Stimulated activated CD8-positive, alpha-beta memory T cell treated with anti-CD3 and anti-CD28 coated beads, Interleukin-15, amount 100 ng/mL, for 1 hour (primary cell): ENCODE measurements at places on chromosomes 7 and 10.

DNA sequence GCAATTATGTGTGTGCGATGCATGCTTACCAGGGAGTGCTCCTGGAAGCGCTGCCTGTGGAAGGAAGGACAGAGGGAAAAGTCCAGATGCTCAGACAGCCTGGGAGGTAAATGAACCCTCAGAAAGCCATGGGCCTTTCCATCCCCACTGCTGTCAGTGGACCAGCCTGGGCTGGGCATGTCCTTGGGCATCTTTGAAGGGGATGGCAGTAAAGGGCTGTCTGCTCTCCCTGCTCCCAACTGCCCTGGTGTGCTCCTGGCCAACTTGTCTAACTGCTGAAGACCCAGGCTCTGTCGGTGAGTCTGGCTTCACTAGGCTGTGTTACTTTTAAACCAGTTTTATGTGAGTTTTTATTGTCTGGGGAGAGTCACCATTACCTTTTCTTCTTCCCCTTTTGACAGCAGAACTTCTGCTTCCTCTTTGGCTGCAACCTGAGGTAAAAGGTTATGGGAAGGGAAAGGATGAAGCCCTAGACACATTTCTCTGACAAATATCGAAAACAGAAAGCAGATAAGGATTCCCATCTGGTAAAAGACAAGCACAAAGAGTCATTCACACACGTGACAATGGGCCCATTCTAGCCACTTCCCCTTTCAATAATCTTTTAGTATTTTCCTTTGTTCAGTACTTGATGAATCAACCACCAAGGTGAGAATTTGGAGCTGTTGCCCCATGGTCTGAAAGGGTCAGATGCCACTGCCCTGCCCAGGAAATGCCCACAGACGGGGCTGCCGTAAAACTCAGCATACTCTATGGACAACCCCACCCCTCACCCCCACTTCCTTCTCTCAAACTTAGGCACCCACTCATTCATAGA lies 27.6 kb upstream of the PIK3AP1 start:
- no peak for DNase-seq

DNA sequence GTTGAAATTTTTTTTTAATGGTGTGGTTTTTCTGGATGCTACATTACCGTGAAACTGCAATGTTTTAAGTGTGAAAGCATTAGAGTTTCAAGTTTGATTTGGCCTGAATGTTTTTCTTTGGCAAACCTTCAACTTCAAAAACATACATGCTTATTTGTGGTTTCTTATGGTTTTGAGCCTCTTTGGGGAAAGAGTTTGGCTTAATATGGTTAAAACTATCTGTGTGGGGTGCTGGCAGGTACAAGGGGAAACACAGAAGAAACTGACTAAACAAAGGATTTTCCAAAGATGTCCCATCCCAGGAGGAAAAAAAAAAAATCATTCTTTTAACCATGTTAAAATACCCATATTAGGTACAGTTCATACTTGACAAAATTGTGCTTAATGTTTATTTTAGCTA lies 121.1 kb downstream of the HGF start:
- DNase-seq: no peak

DNA sequence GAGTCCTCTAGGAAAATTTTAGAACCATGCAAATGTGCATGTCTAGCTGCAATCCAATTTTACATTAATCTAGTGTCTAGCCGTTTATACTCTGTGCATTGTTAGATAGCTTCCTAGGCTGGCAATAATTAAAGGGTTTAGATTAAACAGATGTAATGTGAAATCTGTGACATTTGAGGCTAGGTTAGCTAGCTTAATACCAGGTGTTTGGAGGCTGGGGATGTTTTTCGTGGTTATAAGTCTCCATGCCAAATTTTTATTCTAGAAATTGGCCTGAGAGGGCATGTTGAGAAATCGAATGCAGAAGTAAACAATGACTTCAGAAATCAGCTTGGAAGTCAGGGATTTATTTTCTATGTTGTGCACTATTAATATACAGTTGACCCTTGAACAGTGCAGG lies 94.2 kb downstream of the ST7 start:
- DNase-seq: no peak

GRCh38 chr7:30168835-30169573 lies 34.2 kb downstream of the MTURN start:
- no peak for DNase-seq

DNA sequence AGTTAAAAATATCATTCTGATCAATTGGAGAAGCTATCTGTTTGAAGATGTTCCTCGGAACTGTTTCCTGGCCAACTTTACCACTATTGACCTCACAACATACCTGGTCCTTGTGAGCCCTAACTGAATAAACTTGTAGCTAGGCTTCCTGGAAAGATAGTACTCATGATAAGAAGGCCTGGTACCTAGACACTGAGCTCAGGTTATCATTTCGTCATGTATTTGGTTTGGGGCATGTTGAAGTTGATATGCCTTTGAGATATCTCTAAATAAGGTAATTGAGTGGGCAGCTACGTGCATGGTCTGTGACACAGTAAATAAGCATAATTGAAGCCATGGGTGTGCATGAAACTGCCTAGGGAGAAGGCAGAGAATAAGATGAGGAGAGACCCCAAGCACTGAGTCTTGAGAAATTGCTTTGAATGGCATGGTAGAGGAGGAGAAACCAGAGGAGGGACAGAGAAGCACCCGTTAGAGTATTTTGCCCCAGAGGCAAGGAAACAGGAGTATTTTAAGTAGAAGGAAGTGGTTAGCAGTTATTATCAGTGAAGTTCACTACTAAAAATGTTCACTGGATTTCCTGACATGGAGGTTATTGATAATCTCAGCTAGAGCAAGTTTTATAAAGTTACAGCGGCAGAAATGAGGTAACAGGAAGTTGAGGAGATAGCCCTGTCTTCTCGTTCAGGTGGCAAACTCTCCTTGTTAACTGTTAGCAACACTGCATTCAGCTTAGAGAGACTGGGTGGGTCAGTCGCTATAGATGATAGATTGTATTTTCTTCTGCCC lies 55.6 kb downstream of the CC2D2B start:
- no peak for DNase-seq

GRCh38 chr10:35822316-35822715 lies 180.2 kb upstream of the FZD8 start:
- no peak for DNase-seq

DNA sequence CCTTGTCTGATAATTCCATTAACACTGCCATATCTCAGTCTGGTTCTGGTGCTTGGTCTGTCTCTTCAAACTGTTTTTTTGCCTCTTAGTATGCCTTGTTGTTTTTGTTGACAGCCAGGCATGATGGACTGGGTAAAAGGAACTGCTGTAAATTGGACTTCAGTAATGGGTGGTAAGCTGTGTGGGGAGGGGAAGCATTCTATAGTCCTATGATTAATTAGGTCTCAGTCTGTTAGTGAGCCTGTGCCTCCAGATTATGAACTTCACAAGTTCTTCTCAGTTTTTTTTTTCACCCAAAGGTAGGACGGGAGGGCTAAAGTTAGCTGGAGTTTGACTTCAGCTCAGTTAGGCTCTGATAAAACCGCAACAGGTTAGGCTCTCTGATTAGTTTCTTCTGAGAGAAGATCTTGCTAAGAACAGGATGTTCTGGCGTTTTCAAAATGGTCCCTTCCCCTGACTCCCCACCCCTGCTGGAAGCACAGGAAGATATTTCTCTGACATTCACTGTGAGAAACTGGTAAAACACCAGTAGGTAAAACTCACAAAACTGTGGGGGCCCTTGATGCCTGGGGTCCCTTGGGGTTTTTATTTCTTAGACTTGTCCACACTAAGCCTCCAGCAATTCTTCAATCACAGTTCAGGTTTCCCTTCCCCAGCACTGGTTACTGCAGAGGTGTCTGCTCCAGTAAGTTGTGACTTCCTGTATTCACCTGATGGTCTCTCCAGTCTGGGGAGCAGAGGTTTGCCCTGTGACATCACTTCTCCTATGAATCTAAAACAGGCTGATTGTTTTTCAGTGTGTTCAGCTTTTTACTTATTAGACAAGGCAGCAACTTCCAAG lies 43.3 kb upstream of the CCDC71L start:
- no peak for DNase-seq

- no peak for DNase-seq
These were observed 117.3 kb upstream of the PALS2 start for GRCh38 chr7:24455813-24456525.

- no peak for DNase-seq
These were observed 77.5 kb upstream of the CACUL1 start for GRCh38 chr10:118832241-118832651.

DNA sequence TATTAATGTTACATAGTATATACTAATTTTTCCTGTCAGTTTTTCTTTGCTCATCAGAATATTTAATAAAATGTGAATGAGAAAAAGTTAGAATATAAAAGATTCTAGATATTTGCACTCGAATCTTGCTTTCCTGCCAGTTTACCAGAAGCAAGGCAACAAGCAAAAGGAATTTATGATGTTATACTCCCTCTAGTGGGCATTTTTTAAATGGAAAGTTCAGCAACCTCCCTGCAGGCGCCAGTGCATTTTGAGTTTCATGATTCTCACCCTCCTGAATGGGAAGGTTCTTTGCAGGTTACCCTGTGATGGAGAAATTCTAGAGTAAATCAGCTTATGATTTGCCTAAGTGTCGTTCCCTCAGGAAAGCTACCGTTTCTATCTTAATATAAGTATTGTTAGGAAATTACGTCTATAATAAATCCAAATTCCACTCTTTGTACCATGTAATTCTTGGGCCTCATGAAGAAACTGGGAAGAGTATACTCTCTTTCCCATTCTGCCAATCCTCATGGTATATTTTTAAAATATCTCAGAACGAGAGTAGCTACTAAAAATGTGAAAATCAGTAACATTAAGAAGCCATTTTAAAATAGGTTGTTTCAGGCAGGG lies 350.0 kb downstream of the CRPPA start:
- no peak for DNase-seq

GRCh38 chr10:131480861-131481260 lies 169.3 kb upstream of the TCERG1L start:
- DNase-seq: no peak

- no peak for DNase-seq
These were observed 77.6 kb downstream of the DENND2A start for GRCh38 chr7:140562926-140563481.

DNA sequence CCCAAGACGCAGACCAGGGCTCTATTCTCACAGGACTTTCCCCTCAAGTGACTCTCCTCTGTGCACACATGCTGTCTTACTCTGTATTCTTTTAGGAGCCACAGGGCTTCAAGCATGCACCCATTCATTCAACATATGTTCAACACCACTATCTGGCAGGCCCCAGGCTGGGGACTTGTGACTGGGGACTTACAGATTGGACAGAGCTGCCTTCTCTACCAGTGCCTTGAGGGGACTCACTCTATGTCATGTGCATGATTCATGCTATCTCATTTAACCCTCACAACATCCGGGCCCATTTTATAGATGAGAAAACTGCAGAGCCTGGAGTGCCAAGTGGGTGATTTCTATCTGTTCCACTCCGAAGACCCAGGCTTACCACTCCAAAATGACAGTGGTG lies 34.3 kb downstream of the MYL10 start:
- DNase-seq: no peak

DNA sequence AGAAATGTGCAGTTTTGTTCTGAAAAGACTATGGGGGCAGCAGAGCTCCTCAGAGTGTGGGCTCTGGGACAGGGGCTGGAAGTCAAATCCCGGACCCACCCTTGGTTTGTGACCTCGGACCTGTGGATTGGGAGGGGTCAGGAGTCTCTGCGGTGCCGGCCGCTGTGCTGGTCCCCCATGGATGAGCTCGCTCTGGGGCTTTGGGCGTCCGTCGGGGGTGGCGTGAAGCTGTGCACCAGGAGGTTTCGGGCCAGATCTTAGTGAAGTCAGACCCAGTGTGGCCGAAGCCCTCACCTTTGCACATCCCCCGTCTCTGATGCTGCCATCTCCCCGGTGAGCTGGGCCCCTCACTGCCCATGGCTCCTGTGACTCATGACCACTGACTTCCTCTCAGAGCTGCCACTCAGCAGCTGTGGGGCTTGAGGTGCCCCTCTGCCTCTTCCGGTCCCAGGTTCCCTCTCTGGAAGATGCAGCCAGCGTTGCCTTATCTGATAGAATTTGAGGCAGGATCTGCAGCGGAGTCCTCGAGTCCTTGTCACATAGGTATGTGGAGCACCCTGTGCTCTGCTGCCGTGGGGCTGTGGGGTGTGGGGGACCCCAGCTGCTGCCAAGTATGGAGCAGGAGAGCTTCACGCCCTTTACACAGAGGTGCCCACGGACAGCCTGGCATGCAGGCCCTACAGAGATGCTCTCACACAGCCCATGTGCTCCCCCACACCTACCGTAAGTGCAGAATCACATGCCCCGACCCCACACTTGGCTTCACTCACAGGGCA lies 11.4 kb upstream of the SCART1 start:
- no peak for DNase-seq

- DNase-seq: no peak
These were observed 153.3 kb downstream of the STK31 start for GRCh38 chr7:23863209-23863787.

DNA sequence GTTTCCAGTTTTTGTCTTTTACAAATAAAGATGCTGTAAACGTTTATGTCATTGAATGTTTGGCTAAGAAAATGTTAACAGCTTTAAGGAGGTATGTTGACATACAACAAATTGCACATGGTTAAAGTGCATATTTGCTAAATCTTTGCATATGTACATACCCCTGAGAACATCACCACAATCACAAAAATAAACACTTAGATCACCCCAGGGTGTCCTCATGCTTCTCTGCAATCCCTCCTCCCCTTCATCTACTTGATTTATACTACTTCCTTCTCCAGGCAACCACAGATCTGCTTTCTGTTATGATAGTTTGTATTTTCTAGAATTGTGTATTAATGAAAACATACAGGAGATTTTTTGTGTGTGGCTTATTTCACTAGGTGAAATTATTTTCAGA lies 209.5 kb downstream of the GLRX3 start:
- no peak for DNase-seq

- DNase-seq: no peak
These were observed 52.5 kb downstream of the DGKB start for GRCh38 chr7:14850039-14850438.

DNA sequence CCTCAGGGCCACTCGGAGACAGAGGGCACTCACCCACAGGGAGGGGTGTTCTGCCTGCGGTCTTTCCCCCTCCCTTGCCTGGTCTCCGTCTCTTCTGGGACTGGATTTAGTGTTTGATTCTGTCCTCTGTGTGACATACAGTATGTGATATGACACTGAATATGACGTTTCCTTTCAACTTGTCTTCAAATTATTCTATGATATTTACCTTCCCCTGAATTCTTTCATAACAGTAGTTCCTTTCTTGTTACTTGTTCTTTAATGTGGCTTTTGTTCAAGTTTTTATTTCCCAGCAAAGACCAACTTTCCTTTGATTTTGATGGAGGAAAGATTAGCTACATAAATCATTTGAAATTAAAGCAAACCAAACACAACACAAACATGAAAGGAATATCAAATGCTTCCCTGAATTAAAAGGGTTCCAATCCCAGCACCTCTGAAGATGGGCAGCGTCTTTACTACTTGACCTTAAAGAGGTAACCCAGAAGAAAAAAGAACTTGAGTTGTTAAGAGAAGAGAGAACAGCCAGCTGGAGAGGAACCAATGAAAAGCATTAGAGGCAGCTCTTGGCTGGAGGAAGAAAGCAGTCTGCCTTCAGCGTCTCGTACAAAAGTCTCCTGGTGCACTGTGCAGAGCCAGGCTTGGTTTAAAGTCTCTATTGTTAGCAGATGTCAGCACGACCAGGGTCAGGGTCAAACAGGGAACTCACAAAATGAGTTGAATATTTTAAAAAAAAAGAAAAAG lies 18.3 kb upstream of the RHEB start:
- DNase-seq: no peak
